ENCODE measurements at places on chromosomes 7 and 10.
A peak's percentile ranks its signal among the peaks of the same experiment; 100 is the strongest.

- no peak for DNase-seq
Measured at GRCh38 chr7:94127026-94127425, 122.9 kb upstream of the BET1 start.

DNA sequence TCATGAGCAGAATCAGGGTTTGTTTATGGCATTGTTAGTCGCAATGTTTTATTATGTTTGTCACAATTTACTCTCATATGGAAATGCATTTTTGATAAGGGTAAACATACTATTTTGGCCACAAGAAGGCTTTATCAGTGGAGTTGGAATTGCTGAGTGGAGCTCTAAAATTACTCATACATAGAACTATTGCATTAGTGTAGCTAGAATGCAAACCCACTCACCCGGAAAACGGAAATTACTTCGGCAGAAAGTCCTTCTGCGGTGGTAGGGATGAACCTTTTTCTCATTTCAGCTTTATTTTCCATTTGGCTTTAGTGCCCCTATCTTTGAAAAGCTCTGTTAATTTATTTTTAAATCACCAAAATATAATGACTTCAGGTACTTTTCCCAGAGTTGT lies 42.8 kb upstream of the NPY start:
- no peak for DNase-seq

DNA sequence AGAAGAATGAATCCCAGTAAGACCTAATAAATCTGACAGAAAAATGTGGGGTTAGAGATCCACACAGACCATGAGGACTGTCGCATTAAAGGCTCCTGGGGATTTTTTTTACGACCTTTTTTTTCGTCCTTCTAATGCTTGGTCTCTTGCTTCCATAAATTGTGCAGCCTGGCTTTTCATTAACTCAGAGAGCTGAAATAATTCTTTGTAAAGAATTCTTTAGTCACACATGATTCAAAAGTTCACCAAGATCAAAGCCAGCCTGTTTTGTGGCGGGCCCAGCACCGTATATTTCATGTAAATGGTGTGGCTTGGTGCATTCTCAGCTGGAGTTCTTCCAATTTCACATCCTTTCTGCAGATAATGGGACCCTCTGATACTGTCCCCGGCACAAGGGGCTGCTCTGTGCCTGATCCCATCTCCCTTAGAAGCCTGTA lies 206.6 kb upstream of the BMPER start:
- DNase-seq: no peak

- peak; percentile 29 for DNase-seq
Measured at GRCh38 chr7:47453093-47454061, 128.5 kb downstream of the TNS3 start.

DNA sequence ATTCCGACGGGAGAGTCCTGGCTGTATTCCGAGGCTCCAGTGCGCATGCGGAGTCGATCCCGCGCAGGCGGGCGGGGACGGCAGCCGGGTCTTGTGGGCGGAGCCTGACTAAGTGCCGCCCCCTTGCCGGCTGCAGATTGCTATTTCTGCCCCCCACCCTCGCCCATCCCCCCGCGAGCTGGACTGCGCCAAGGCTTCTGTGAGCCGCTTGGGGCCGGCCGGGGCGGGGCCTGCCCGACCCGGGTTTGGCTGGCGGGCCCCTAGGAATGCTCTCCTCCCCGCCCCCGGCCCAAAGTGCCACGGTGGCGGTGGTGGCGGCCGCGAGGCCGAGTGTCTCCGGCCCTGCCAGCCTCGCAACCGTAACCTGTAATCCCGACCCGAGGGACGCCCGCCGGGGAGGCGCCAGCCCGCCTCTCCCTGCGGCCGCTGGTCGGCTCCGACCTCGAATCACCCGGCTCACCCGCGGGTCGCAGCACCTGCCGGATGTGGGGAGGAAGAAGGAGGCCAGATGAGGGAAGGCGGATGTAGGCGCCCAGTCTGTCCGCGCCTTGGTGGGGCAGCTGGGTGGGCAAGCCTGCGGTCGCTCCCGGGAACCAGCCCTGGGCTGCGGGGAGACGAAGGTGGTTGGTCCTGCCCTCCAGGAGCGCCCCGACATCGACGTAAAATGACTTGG lies 702 bp upstream of the KAZALD1 start:
- no peak for DNase-seq

DNA sequence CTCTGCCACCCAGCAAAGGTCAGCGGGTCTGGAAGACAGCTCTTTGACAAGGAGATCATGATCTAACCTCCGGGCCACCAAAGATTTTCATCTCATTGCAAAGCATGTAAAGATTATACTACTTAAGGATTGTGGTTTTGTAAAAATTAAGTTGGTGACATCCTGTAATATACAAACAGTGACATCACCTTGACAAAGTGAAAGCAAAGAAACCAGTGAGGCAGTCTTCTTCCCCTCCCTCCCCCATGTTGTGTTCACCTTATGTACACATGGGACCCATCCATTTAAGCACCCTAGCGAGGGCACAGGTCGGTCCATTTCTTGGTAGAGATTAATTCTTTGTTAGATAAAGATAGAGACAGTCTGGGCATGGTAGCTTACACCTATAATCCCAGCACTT lies 3.9 kb downstream of the MDH2 start:
- no peak for DNase-seq

DNA sequence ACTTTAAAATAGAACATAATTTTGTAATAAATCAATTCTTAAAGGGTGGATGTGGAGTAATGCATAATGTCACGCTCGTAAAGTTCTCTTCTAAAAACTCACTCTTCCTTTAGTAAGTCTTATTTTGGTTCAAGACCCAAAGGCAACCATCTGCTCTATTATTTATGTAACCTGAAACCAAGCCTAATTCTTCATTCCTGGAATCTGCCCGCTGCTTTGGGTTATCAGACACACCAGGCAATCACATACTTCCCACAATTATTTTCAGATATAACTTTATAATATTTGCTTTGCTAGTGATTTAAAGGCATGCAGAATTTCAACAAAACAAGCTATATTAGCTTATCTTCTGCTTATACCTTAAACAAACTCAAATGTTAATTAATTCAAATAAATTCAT lies 39.0 kb downstream of the RAB11FIP2 start:
- DNase-seq: no peak

DNA sequence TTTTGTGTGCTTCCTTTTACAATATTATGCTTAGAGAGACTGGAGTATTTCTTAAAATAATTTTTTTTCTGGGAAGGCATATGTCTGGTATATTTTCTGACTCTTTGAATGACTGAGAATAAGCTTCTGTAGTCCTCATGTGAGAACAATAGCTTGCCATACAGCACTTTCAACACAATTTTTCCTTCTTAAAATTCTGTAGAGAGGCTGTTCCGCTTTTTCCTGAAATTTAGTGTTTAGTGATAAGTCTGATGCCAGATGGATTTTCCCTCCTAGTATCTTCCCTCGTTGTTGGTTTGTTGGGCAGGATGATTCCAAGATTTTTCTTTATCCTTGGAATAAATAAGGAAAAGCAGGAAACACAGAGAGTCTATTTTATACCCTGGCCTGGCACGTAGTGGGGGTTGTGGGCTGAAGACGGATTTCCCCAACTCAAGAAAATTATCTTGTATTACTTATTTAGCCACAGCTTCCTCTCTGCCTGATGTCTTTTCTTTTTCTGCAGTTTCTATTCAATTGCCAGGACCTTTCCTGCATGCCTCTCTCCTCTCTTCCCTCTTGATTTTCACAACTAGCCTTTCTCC lies 111.2 kb downstream of the AOAH start:
- DNase-seq: no peak

- DNase-seq: no peak
Measured at GRCh38 chr7:49618028-49618427, 155.4 kb upstream of the VWC2 start.

DNA sequence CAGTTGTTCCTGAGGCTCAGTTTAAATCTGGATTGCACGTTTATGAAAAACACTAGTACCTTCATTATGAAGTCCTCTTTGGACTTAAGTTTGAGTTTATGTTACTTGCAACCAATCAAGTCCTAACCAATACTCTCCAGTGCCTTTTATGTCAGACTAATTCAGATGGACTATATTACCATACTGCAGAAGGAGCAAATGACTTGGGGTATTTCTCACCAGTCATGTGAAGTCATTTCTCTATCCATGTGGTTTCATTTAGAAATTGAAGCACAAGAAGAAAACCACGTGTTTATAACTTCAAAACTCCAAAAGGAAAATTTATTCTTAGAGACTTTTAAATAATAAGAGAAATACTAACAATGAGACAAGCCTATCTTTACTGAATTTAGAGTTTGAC lies 201.6 kb downstream of the MBL2 start:
- DNase-seq: no peak

GRCh38 chr10:53382543-53382942 lies 610.0 kb upstream of the MBL2 start:
- DNase-seq: no peak

GRCh38 chr10:113486531-113486930 lies 66.3 kb upstream of the HABP2 start:
- no peak for DNase-seq

DNA sequence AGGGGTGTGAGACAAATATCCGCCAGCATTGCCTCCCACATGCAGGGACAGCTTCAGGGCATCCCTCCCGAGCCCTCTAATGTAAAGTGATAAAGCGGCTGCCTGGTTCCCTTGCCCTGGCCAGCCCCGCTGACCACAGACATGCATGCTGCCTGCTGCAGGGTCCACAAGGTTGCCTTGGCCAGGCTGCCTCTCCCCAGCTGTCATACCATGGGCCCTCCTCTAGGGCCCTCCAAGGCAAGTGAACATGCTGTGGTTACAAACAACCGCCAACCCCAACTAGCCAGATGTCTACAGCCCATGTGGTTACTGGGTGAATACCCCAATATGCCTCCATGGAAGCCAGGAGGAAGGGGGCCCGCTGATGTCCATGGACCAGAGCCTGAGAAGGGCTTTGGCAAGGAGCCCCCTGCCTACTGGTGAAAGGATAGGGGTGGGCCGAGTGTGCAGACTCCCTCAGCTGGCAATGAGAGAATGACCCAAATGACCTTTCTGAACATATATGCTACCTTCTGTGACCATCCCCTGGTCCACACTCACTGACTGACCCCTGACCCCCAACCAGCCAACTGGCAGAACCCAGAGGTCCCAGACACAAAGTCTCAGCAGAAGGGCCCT lies 37.4 kb downstream of the GRID1 start:
- no peak for DNase-seq

DNA sequence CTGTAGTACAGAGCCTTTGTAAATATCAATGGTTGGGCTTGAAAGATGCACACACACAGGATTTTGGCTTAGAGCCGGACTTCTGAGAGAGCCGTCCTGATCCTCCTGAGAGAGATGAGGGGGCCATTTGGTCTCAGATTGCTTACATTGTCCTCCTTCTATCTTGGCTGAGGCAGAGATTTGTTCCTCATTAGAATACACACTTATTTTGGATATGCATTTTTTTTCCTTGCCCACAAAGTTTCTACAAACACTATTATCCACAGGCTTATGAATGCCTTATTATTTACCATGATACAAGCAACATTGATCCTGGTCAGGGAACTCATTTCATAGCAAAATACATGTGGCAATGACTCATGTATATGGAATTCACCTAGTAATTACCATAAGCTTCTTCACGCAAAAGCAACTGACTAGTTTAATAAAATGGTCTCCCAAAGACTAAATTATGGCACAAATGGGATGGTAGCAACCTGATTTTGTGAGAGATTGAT lies 175.3 kb downstream of the MDFIC start:
- peak; percentile 36 for DNase-seq

Data from epithelial cell of prostate (primary cell).